ENCODE measurements at places on chromosomes 2 and 18. TPM values are rescaled to one million over a fixed set of nuclear protein-coding genes. Genes with fewer than 3 reads are reported as not detected.

DNA sequence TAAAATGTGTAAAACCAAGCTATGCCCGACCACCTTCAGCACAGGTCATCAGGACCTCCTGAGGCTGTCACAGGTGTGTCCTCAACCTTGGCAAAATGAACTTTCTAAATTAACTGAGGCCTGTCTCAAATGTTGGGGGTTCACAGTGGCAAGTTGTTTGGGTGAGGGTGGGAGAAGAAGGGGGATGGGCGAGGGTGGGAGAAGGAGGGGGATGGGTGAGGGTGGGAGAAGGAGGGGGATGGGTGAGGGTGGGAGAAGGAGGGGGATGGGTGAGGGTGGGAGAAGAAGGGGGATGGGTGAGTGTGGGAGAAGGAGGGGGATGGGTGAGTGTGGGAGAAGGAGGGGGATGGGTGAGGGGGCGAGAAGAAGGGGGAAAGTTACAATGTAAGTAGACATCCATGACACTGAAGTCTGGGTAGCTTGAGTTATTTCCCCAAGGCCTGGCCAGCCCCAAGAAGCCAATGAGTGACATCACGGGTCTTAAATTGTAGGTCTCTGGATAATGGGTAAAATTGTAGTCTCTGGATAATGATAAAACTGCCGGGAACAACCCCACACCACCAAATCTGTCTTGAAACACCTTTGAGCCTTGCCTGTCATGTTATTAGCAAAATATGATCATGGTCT, 56.3 kb downstream of the TIMM21 start:
- DNase-seq, result peak; percentile 43

Gene RAB17
- polyA plus RNA-seq, result not detected

GRCh38 chr18:45993438-45993837, 26.3 kb upstream of the EPG5 start:
- DNase-seq, result peak; percentile 85

- DNase-seq, result no peak
Observed at GRCh38 chr2:224551693-224552092, 33.5 kb downstream of the CUL3 start.

DNA sequence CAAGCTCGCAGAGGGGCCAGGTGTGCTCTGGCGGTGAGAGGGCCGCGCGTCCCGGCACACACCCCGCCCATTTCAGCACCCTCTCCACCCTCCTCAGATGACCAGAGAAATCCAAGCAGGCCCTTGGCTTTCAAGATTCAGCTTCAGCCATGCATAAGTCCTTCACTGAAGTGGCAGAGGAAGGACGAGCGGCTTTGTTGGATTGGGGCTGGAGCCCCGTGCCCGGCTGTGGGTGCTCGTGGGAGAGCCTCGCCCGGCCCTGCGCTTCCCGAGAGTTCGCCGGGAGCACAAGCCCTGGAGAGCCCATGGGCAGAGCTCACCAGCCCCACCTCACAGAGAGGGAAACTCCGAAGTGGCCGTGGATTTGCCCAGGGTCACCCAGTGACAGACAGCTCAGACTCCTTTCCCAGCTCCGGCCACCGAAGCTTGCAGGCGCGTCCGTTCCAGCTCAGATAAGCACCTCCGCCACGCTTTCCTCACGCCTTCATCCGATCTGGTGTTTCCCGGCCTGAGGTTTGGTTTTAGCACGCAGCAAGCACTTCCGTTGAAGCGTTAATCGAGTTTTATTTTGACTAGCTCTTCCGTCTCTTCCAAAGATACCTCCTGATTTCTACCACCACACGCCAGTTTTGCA, 45.6 kb upstream of the MTCL1 start:
- DNase-seq, result no peak

Gene CRYBA2
- polyA plus RNA-seq, result not detected

Gene ACADL
- not detected for polyA plus RNA-seq

GRCh38 chr2:155747531-155747930, 585.0 kb downstream of the NR4A2 start:
- no peak for DNase-seq

GRCh38 chr2:187715590-187715989, 161.4 kb upstream of the TFPI start:
- no peak for DNase-seq

Gene PAX3
- polyA plus RNA-seq, result not detected

Gene PELI1
- polyA plus RNA-seq, result 2.7 TPM

Gene RUFY4
- polyA plus RNA-seq, result not detected

DNA sequence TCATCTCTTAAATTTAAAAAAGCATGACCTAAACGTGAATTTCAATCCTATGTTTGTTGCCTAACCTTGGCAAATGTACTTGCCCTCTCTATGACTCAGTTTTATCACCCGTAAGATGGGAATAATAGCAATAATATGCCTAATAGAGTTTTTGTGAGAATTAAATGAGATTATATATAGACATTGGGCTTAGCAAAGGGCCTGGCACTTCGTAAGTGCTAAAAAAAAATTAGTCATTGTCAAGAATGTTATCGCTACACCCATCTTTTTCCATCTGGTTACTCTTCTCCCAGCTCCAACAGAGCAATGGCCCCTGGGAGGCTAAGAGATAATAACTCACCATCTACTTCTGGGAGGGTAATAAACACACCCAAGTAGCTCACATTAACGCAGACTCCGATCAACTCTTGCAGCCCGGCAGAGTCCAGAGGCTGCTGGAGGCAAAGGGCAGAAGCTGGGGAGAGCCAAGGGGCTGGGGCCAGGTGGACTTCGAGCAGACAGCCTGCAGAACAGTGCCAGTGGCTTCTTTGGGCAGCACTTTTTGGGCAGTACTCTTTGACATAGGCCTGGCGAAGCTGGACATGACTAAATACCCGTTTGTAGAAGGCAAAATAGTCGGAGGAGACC, 63.9 kb upstream of the STPG4 start:
- no peak for DNase-seq

GRCh38 chr2:240199133-240199870, 58.8 kb upstream of the OTOS start:
- no peak for DNase-seq

Gene TCF23
- not detected for polyA plus RNA-seq

DNA sequence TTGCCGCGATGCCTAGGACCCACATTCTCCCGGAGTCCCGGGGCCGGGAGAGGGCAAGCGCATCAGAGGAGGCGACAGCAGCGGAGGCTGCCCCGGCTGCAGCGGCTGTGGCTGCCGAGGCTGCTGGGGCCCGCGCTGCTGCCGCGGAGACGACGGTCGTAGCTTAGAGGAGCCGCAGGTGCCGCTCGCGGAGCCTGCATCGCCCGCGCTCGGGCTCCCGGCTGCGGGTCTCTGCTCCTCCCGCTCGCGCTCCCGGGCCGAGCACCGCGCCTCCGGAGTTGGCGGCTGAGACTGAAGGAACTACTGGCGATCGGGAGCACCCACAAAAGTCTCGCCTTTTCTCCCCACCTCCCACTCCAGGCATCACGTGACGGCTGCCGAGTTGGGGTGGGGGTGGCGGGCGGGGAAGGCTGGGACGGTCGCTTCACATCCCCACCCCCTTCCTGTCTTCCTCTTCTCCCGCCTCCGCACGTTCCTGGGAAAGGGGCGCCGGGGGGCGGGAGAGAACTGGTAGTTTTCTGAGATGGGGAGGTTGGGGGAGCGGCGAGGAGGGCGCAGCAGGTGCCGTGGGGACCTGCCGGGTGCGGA, at the start of gene LYPD1:
Gene LYPD1 (minus strand): TSS at position 298 of the 588 bp plus-strand sequence. CDS start 273 bp downstream, at position 25.
- DNase-seq, result peak; percentile 38

DNA sequence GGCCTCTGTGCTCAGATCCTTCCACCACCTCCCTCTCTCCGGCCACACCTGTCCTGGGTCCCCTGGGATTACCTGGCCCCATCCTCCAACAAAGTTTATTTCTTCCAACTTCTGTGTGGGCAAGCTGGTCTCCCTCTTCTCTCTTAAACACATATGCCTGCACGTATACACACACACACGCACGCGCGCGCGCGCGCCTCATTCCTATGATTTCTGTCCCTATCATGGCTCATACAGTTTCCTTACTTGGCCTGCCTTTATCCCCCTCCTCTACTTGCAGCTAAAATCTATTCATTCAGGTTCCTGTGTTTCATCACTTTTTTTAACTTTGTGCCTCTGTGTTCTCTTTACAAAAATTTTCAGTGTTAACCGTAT, 96.4 kb downstream of the LOXHD1 start:
- no peak for DNase-seq

Gene PIKFYVE
- polyA plus RNA-seq, result 4.8 TPM

Gene DCAF17
- 9.9 TPM for polyA plus RNA-seq

Gene EIPR1
- 22.7 TPM for polyA plus RNA-seq

Gene FRZB
- polyA plus RNA-seq, result not detected

Gene SULT1C3
- not detected for polyA plus RNA-seq

GRCh38 chr2:238954841-238955591, 107.1 kb downstream of the TWIST2 start:
- no peak for DNase-seq

- DNase-seq, result no peak
Observed at GRCh38 chr2:68870215-68870614, 982 bp downstream of the BMP10 start.

Gene SERPINB13
- not detected for polyA plus RNA-seq

DNA sequence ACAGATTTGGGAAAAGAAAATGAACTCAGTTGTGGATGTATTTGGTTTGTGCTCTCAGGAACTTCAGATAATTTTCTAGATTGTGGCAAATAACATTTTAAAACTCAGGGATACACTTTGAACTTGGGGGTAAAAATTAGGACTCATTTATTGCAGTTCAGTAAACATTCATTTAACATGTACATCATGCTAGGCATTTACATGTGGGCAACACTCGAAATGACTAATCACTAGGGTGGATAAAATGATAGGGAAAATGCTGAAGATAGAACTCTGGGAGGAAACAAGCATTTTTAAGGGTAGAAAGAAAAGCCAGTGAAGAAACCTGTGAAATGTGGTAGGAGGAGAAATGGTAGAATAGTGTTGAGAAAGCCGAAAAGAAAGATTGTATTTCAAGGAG, 7.8 kb downstream of the FAM117B start:
- no peak for DNase-seq

GRCh38 chr2:200179151-200179550, 127.3 kb upstream of the SPATS2L start:
- DNase-seq, result no peak

DNA sequence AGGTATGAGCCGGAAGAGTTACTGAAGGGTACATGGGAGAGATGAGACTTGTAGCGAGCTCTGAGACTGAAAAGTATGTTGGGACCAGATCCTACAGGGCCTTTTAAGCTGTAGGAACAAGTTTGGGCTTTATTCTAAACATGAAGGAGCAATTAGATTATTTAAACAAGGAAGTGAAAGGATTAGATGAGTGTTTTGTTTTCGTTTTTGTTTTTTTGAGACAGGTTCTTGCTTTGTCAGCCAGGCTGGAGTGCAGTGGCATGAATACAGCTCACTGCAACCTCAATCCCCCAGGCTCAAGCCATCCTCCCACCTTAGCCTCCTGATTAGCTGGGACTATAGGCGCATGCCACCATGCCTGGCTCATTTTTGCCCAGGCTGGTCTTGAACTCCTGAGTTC, 110.7 kb downstream of the C1D start:
- DNase-seq, result no peak

GRCh38 chr2:219908538-219908937, 281.1 kb downstream of the SLC4A3 start:
- no peak for DNase-seq

All from GM23248 (cell line).